ENCODE measurements at places on chromosomes 16 and 17.
A peak's percentile ranks its signal among the peaks of the same experiment; 100 is the strongest.

GRCh38 chr16:3008690-3009037, 4.1 kb upstream of the CLDN9 start:
- DNase-seq: no peak

GRCh38 chr17:75899353-75899752, 2.6 kb upstream of the TRIM65 start:
- no peak for DNase-seq

DNA sequence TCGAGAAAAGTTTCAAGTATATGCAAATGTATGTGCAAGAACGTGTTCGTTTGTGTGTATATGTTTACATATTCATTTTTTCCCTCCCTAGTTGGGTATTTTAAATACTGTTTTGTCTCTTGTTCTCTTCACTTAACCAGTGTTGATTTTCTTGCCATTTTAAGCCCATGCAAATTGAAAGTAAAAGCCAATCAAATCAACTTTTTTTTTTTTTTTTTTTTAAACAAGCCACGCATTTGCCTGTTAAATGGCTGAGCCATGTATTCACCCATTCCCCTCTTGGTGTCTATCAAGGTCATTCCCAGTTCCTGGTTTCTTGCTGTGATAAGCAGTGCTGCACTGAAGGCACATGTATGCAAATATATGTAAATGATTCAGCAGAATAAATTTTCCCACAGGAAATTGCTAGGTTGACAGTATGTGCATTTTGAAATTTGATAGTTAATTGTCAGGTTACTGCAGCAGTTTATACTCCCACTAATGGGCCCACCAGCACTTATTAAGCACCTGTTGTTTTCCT, 12.2 kb downstream of the ABCC1 start:
- DNase-seq: no peak

- DNase-seq: no peak
Measured at GRCh38 chr16:57725976-57726375, 9.6 kb upstream of the KATNB1 start.

DNA sequence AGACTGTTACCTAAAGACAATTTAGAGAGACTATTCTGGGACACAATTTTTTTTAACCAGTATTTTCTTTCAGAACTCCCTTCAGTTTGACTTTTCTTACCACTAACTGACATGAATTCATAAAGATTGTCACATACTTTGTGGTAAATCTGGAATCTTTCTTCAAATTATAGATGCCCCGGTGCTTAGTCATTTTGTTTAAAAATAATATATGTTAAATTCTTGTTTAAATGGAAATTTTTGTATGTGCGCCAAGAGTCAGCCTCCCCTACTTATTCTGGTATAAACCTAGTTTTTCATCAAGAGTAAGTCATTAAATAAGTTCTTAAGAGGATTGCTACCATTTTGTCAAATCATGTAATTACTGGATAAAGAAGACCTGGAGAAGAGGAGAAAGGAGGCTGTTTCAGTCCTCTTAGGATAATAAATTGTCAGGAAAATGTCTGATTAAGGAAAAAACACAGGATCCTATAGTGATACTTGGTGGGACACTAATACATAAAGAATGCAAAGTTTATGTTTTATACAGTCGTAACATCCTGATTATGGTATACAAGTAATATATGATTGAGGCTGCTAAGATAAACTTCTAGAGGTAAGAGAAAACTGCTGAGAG, 424.4 kb downstream of the PMP22 start:
- DNase-seq: no peak

- no peak for DNase-seq
Measured at GRCh38 chr17:27415120-27415795, 41.0 kb upstream of the KSR1 start.

DNA sequence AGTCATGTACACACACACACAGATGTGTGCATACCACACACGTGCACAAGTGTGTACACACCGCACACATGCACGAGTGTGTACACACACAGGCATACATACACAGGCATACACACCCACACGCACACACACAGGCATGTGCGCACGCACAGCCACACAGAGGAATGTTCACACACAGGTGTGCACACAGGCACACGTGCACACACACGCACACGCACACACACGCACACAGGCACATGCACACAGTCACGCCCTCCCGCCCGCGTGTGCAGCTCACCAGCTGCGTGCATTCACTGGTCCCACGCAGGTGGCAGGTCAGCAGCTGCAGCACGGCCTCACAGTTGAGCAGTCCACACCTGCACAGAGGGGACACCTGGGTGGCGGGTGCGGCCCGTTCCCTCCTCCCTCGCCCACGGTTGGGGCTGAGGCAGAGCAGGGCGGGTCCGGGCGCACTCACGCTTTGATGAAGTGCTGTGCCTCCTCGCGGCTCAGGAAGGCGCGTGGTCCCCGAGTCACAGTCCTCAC, 7.7 kb downstream of the TEPSIN start:
- DNase-seq: no peak

DNA sequence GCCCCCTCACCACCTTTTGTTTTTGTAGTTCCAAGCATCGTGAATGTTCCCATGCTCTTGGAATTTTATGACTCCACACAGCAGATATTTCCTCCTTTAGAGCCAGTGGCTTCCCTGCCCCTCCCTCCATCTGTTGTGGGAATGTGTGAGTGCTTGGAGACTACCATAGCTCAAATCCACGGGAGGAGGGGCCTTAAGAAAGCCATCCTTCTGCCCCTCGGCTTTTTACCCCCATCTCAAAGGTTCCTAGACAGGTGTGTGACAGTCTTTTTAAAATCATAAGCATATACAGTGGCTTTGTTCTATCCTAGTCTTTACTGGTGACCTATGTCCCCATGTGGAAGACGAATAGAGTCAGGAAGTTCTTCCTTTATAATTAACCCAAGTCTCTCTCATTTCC, 47.2 kb downstream of the YPEL2 start:
- DNase-seq: no peak

DNA sequence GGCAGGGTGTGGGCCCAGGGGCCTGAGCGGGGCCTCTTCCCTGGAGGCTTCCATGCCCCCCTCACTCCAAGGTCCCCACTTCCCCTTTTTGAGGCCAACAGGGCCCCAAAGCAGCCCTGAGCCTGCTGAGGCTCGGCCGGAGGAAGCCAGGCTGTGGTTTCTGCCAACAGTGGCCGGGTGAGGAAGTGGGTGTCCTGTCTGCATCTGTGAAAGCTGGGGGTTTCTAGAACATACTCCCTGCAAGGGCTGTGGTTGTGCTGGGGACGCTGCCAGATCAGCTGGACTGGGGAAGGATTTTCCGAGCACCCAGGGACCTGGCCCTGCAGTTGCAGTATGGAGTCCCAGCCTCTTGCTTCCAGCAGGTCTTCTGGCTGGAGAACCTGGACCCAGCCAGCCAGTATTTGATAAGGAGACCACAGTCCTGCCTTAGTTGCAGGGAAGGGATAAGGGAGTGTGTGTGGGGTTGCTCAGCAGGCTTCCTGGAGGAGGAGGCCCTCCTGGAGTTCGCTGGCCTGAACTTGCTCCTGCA, 15.7 kb downstream of the ADCY7 start:
- peak; percentile 41 for DNase-seq

DNA sequence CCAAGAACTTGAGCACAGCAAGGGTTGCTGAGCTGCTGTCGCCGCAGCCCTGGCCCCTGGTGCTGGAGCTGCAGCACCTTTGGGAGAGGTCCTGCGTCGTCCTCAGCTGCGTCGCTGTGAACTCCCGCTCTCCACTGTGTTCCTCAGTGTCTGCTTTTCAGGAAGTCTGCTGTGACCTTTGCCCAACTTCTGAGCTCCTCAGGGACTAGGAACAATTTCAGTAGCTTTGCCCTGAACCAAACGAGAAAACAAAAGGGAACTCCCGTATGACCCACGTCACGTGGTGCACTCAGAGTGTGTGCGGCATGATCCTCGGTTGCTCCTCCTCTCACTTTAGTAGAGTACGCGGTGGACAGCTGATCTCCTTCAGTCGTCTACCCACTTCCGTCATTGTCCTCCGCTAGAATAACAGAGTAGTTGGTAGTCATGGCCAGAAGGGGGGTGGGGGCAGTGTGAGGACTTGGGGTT, 44.2 kb downstream of the WDR45B start:
- no peak for DNase-seq

GRCh38 chr17:40316571-40317344, 7.8 kb downstream of the RARA start:
- no peak for DNase-seq

DNA sequence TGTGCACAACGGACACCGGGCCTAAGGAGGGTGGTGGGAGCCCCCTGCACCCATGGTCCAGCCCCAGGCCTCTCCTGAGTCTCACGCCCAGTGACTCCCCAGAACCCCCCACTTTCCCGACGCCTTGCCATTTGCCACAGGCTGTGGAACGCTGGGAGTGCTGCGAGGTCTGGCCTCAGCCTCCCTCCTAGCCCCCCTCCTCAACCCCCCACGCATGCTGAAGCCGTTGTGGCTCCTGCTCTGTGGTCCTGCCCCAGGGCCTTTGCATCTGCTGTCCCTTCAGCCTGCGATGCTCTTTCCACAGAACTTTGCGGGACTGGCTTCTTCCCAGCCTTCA, 226.0 kb upstream of the GSE1 start:
- DNase-seq: no peak

DNA sequence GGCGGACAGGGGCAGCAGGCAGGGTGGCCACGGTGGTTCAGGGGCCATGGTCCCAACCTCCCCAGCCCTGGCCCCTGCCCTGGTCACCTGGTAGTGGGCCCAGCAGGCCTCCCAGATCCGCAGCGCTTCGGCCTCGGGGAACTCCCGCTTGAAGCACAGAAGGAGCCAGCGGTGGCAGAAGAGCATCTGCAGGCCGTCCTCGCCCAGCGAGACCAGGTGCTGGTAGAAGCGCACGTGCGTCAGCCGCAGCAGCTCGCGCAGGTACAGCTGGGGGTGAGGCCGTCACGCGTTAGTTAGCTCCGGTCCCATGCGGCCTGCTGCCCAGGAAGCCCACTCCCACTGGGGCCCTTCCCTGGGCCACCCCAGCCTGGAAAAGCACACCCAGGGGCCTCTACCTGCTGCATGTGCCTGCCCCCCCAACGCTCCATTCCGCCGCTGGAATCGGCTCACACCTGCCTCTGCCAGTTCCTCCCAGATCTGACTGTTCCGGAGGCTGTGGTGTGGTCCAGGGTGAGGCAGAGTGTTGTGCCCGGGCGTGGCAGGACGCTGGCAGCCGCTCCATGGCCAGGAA, 90.8 kb downstream of the TBC1D16 start:
- no peak for DNase-seq

- DNase-seq: no peak
Measured at GRCh38 chr16:74522160-74522559, 84.8 kb downstream of the GLG1 start.

- DNase-seq: no peak
Measured at GRCh38 chr16:12206749-12207142, 230.2 kb downstream of the SNX29 start.

- DNase-seq: no peak
Measured at GRCh38 chr16:68907781-68908181, 64.5 kb downstream of the TANGO6 start.

DNA sequence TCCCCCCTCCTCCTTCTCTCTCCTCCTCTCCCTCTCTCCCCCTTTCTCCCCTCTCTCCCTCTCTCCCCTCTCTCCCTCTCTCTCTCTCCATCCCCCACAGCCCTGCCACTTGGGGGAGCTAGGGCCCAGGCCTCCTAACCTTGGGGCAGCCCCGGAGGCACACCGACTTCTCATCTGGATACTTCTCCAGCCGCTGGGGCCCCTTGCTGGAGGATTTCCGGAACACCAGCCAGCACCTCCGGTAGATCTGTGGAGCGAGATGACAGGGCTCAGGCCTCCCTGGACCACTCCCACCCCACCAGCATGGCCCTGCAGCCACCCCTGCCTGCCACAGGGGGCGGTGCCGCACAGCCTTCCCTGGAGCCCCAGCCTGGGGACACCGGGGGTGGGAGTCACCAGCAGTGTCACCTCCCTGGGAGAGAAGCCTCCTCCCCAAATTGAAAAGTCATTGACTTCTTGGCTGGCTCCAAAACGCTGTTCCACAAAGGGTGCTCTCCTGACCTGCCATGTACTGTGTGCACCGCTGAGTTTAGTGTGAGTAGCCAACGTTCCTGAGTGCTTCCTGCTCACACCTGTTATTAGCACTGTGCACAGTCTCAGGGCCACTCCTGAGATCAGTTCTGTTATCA, 10.5 kb downstream of the DOK4 start:
- peak; percentile 84 for DNase-seq

- peak; percentile 39 for DNase-seq
Measured at GRCh38 chr17:27756467-27757371, 43.6 kb downstream of the NOS2 start.

DNA sequence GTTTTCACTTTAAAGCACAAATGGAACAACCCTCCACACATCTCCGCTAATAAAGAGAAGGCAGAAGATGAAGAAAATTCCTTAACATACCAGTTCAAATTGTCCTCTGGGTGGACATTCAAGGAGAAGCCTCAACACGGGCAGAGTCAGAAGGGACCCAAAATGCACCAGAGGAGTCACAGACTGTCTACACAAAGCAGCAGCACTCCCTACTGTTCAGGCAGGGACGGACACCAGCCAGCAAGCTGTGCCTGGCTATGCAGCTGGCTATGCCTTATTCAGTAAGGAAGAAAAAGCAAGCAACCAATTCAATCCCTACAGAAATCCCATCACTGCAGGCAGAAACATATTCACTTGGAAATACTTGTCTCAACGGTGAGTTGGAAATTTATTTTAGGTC, 8.1 kb downstream of the DNAJC7 start:
- no peak for DNase-seq

GRCh38 chr17:66355510-66355909, 53.1 kb downstream of the PRKCA start:
- DNase-seq: no peak

- no peak for DNase-seq
Measured at GRCh38 chr16:53257001-53257400, 177.3 kb upstream of the RBL2 start.

DNA sequence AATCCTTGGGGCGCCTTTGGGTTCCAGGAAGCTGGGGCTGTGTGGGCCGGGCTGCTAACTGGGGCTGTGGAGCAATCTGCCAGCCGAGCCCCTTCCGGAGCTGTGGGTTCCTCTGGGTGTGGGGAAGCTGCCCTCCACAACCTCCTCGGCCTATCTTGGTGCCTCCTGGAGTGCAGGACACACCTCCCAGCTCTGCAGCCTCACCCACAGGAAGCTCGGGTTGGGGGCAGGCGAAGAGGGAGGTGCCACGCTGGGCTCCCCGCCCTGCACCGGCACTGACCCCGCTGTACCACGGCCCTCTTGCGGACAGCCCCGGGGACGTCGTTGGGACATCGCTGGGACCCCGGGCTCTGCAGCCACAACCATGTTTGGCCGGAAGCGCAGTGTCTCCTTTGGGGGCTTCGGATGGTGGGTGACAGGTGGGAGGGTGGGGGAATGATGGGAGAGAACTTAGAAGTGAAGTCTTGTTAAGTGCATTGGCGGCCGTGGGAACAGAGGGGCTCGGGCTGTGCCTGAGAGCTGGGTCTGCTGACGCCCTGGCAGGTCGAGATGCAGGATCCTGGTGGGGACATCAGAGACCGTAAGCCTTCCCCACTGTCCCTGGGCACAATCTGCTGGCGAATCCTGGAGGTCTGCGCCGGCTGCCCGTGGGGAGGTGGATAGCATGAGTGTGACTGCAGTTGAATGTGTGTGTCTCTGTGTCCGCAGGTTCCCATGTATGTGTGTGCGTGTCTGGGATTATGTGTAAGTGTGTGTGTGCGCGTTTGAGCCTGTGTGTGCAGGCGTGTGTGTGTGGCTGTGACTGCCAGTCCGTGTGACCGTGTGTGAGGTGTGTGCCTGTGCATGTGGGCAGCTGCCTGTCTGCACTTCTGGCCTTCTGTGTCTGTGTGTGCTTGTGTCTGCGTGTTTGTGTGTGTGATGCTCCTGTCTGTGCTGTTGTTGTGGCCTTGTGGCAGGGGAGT, at the start of gene RAP1GAP2:
TSS of gene RAP1GAP2 (plus strand) at position 275 of the 962 bp plus-strand sequence. CDS start at position 365, 90 bp downstream.
- DNase-seq: peak; percentile 37

Data from activated T-cell treated with anti-CD3 and anti-CD28 coated beads for 48 hours (primary cell).